ENCODE measurements at places on chromosomes 13 and 19.

DNA sequence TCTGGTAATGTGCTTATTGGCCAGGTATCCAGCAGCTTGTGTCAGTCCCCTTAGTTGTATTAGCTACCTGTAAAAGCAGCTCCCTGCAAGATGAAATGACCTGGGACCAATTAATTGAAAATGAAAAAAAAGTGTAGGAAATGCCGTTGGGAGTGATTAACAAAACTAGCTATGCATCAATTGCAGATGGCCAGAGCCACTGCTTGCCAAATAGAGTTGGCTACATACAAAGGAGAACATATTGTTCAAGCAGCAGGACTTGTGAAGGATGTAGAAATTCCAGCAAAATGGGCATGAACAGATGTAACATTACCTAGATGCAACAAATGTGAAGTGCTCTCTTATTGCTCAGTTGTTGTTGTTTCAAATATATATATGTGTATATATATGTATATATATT is 300.5 kb downstream of the PCDH17 start:
- no peak for DNase-seq

DNA sequence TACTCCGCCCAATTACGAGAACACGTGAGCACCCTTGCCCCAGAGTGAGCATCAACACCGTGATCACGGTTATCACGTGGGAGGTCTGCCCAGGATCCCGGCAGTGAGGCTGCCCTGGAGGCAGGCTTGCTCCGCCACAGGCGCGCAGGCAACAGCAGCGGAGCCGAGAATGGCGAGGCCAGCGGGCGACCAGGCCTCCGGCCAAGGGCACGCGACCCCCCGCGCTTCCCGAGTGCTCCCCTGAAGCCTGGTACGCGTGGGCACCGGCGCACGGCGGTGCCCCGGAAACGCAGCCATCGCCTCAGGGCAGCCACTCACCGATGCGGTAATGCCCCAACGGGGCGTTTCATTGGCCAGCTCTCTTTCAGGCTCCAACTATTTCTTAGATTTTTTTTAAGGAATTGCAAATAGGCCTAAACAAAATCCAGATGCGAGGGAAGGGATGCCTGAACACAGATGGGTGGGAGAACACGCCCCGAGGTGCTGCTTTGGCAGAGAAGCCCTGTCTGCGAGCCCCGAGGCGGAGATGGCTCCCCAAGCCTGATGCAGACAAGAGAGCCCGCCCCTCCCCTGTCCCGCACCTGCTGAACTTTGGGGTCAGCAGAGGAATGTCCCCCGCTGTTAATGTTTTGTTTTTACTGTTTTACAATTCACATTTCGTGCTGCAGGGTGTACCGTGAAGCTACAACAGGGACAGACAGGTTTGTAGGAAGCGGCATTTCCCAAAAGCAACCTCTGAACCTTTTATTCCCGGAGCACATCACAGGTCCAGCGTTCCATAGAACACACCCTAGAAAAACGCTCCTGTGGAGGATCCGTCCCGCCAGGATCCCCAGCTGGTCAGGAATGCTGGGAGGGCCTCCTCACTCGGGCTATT is 132.7 kb downstream of the ZDHHC20 start:
- DNase-seq, result no peak

DNA sequence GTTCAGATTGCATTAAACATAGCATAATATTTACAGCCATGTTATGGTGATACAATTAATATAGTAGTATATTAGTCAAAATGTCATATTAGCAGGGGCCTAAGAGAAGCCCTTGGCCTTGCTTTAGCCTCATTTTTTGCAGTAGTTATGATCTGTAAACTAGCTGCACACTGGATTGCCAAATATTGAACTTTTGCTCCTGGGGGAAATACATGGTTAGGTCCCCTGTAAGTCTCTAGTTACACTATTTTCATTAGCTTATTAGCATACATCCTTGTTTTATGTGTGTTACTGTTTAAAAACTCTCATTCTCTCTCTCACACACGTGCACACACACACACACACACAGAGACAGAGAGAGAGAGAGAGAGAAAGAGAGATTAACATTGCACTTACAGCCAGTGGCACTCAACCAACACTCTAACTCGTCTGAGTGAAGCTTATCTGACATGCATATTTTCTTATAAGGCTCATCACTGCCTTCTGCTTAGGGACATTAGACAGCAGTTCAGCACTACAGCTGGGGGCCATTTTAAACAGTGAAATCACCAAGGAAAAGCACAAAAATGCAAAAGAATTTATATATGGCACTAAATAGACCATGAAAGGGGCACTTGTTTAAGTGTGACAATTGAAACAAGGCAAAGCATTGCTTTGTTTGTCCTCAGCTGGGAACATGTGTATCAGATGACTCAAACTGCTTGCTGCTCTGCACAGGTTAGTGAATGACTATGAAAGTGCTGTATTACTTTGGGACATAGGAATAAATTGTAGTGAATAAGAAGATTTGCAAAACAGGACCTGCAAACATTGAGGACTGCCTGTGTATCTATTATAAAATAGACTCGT is 278.7 kb downstream of the GPC6 start:
- DNase-seq, result no peak

DNA sequence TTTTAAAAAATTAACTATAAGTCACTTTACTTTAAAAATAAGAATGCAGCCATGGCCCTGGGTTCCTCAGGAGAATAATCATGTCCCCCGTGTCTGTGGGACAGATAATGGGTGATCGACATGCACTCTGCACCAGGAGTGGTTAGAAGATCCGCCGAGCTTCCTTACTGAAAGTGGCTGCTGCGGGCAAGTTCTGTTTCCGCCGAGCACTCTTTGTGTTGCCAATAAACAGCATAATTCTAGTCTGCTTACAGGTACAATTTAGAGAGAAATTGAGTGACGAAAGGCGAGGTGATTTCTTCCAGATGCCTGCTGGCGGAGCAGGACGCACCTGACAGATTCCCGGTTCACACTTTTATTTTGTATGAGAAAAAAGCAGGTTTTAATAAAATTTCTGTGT is 139.0 kb downstream of the SOX1 start:
- DNase-seq, result no peak

DNA sequence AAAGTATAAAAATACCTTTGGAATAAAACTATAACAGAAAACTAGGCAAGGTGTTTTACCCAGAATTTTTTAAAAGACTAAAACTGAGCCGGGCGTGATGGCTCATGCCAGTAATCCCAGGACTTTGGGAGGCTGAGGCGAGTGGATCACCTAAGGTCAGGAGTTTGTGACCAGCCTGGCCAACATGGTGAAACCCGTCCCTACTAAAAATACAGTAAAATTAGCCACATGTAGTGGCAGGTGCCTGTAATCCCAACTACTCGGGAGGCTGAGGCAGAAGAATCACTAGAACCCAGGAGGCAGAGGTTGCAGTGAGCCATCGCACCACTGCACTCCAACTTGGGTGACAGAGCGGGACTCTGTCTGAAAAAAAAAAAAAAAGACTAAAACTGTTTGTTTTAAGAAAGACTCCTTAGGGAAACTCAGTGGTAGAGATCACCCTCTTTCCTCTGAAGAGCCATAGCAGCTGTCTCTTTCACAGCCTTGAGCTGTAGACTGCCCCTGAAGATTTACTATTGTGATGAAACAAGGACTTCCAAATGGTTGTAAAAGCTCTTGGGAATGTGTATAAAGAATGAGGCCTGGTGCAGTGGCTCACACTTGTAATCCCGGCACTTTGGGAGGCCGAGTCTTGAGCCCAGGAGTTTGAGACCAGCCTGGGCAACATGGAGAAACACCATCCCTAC is 14.7 kb upstream of the KCTD4 start:
- no peak for DNase-seq

GRCh38 chr19:46875657-46876056 is 14.9 kb downstream of the ARHGAP35 start:
- no peak for DNase-seq

DNA sequence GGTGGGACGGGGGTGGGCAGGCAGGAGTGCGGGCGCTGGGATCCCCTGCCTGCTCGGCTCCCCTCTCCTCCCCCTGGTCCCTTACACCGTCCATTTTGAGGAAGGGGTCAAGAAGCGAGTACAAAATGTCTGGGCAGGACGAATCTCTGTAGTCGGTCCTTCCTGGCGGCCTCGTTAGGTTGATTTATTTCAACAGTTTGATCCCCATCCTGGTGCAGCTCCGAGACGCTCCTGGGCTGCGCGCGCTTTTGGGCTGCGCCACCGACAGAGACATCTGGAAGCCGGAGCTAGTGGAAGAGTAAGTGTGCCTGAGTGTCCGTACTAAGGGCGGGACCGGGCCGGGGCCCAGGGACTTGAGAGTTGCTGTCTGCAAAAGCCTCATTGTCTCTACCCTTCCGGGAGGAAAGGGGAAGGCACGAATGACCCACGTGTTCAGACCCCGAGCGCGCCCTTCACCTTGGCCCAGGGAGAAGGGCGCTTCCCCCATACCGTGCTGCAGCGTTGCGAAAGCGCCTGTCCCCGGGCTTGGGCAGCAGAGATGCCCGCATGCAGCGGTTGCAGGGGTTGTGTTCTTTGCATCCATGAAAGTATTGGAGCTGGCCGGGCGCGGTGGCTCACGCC is 1.8 kb downstream of the ZNF114 start:
- no peak for DNase-seq

DNA sequence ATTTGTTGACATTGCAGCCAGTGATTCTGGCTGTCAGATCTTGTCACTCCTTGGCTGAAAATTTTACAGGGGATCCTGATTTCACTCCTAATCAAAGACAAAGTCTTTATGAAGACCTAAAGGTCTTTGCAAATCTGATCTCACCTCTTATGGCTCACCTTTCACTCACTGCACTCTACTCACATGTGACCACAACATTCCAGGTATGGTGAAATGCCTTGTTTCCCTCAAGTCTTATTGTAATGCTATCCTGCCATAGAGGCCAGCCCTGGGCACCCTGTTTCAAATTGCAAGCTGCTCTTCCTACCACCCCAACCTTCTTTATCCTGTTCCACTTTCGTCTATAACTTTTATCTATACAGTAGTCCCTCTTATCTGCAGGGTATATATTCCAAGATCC is 200.1 kb downstream of the NDFIP2 start:
- DNase-seq, result no peak

- DNase-seq, result peak; percentile 1
Observed at GRCh38 chr13:34156841-34157365, 339.0 kb downstream of the RFC3 start.

- DNase-seq, result no peak
Observed at GRCh38 chr19:18514800-18515682, 6.8 kb downstream of the ELL start.

DNA sequence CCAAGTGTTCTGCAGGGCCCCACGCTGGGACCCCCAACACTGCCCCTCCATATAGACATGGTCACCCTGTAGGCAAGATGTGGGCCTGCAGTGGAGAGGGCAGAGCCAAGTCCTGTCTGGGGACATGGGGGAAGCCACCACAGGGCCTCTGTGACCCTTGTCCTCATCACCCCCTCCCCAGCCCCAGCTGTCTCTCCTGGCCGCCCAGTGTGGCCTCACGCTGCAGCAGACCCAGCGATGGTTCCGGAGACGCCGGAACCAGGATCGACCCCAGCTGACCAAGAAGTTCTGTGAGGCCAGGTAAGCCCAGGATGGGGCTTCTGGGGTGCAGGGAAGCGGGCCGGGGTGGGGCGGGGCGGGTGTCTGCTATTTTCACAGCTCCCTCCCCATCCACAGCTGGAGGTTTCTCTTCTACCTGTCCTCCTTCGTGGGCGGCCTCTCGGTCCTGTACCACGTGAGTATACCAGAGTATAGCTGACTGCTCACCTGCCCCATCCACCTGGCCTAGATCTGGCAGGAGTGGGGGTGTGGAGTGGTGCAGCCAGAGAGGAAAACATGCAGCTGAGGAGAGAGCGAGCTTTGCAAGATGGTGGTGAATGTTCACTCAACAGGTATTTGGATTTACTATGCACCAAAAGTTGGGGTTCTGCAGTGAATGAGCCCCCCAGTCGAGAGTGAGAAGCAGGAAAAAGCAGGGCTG is 46.4 kb downstream of the CERS4 start:
- no peak for DNase-seq

- DNase-seq, result no peak
Observed at GRCh38 chr13:67086260-67086659, 143.9 kb downstream of the PCDH9 start.

- DNase-seq, result no peak
Observed at GRCh38 chr19:5623397-5624017, 624 bp downstream of the SAFB start.

- DNase-seq, result no peak
Observed at GRCh38 chr13:31201341-31202031, 1.7 kb downstream of the B3GLCT start.

DNA sequence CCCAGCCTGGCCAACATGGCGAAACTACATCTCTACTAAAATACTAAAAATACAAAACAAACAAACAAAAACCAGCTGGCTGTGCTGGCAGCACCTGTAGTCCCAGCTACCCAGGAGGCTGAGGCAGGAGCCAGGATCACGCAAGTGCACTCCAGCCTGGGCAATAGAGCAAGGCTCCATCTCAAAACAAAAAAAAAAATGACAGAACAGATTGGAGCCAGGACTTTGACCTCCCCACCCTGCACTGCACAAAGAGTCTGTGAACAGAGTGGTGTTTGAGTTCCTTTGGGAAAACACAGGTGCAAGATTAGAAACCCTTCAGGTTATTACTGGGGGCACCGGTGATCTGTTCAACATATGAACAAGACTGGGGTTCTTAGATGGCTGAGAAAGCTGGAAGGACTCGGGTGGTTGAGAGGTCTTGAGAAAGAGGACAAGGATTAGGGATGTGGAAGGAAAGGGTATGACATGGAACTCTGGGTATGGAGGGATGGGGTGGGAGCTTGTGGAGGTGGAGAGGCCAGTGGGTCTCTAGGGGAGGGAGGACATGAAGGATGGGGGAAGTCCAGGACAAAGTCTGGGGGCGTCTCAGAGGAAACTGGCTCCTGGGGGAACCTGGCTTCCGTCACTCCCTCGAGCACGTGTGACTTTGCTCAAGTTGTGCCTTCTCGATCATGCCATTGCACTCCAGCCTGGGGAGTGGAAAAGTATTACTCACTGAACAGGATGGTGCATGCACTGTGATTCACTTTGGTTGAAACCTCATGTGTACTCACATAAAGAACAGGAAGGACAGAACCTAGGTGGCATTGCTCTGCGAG is 25.9 kb downstream of the RCN3 start:
- DNase-seq, result no peak

DNA sequence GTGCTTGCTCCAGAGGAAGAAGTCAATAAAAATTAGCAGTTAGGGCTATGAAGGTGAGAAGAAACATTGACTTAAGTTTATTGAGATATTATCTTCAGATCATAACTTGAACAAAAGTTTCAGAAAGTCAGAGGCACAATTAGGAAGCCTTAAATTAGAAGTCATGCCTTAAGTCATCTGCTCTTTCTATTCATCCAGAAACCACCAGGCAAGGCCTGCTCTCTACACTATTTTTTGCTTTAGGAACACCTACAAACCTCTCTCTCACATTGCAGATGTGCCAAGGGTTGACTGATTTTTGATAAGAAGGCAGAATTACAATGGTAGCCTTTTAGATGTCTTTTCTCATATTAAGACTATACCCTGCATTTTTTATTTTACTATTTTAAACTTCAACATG is 268.7 kb downstream of the SPRY2 start:
- no peak for DNase-seq

DNA sequence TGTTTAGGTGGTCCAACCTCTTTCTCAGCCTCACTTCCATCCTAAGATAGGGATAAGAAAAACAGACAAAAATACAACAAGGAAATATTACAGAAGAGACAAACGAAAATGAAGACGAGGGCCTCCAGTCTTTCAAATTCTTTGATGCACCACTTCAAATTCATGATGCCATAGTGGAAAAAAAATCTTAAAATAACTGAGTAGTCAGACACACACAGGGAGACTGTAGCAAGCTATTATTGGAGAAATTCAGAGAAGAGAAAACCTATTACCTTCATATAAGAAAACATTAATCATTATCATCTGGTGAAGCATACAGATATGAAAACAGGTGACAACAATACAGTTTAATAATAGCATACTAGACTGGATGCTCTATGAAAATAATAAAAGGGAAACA is 548.2 kb downstream of the KCTD12 start:
- DNase-seq, result no peak

- no peak for DNase-seq
Observed at GRCh38 chr19:36051637-36052036, 2.4 kb downstream of the THAP8 start.
